Activated CD8-positive, alpha-beta memory T cell treated with anti-CD3 and anti-CD28 coated beads for 48 hours (primary cell): ENCODE measurements at places on chromosomes 3 and 15.

GRCh38 chr3:147153830-147154539, 252.4 kb downstream of the ZIC4 start:
- no peak for DNase-seq

DNA sequence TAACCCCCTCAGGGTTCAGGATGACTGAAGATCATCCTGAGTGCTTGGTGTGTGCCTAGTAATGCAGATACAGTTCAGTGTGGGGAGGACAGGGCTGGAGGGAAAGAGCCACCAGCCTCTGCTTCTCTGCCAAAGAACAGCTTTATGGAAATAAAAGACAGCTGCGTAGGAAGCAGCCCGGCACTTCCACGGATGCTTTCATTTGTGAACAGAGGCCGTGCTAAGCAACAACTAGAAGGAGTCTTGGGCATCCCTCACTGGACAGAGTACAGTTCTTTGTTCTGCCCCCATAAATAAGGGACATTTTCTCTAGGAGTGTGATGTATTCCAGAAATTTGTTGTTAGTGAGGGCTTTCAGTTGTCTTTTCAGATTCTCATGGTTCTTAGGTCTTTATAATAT, 194.8 kb upstream of the RGMA start:
- DNase-seq: no peak

GRCh38 chr15:25543196-25543595, 104.4 kb upstream of the UBE3A start:
- no peak for DNase-seq

DNA sequence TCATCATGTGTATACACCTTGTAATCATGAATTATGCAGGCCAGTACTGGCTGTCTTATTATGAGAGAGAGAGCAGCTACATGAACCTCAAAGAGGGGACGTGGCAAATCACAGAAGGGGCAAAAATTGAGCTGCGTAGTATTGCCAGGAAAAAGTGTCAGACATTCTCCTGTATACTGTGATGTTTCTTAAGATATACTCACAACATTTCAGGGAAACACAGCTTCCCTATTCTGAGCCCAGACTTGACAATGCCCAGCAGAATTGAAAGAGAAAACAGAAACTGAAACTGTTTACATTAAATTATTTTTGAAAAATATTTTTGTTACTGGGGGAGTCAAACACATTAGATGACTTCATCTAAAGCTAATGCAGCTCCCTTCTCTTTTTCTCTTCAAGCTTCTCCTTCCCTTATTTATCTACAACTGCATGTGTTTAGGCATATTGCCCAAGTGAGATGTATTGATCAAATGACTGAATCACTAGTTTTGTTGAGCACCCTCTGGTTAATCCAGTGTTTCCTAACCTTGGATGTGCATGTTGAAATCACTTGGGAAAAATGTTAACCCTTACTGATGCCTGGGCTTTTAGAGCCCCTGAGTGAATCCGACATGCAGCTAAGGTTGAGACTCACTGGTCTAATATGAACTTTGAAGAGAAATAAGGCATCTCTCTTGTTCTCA, 39.5 kb downstream of the CADPS start:
- DNase-seq: no peak

DNA sequence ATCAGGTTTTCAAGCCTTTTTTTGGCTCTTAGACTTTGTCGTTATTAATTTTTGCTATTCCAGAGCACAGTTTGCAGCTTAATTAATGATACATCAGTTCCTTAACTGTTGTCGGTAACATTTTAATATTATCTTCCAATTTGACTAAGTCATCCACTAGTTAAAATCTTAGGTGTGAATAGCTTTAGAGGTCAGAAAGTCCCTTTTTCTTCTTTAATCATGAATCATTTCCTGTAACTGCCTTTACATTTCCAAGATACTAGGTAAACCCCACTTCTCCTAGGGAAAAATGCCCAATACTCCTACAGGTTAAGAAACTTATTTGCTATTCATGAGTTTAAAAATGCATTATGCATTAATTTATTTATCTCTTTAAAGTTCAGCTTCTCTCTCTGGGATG, 260.9 kb upstream of the CFAP20DC start:
- DNase-seq: no peak

GRCh38 chr3:128424508-128425069, 42.1 kb downstream of the DNAJB8 start:
- DNase-seq: no peak

DNA sequence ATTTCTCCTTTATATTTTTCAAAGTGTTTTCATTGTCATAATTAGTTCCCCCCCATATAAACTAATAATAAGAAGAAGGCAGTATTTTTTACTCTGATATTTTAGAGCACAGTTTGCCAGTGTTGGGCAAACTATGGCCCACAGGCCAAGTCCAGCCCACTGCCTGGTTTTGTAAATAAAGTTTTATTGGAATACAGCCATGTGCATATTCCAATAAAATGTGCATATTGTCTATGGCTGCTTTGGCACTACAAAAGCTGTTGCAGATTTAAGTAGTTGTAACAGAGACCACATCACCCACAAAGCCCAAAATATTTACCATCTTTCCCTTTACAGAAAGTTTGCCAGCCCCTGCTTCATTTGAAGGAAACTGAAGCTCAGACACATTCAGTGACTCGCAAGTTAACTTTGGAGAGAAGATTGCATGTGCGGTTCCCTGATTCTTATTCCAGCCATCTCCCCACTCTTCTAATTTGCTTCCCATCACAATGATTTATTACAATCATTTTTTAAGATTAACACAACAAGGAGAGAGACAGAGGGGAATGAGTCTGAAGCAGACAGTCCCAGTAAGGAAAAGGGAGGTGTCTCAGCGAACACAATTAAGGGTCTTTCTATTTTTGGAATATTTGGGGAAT, 48.9 kb downstream of the RFTN1 start:
- DNase-seq: no peak

DNA sequence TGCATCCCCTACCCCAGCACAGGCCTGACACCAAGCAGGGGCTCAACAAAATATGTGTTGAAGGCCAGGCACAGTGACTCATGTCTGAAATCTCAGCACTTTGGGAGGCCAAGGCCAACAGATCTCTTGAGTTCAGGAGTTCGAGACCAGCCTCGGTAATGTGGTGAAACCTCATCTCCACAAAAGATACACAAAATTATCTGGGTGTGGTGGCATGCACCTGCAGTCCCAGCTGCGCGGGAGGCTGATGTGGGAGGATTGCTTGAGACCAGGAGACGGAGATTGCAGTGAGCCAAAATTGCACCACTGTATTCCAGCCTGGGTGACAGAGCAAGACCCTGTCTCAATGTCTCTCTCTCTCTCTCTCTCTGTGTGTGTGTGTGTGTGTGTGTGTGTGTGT, 30.7 kb upstream of the CYP11A1 start:
- no peak for DNase-seq

- no peak for DNase-seq
Measured at GRCh38 chr3:71087143-71088018, 496.1 kb downstream of the FOXP1 start.

DNA sequence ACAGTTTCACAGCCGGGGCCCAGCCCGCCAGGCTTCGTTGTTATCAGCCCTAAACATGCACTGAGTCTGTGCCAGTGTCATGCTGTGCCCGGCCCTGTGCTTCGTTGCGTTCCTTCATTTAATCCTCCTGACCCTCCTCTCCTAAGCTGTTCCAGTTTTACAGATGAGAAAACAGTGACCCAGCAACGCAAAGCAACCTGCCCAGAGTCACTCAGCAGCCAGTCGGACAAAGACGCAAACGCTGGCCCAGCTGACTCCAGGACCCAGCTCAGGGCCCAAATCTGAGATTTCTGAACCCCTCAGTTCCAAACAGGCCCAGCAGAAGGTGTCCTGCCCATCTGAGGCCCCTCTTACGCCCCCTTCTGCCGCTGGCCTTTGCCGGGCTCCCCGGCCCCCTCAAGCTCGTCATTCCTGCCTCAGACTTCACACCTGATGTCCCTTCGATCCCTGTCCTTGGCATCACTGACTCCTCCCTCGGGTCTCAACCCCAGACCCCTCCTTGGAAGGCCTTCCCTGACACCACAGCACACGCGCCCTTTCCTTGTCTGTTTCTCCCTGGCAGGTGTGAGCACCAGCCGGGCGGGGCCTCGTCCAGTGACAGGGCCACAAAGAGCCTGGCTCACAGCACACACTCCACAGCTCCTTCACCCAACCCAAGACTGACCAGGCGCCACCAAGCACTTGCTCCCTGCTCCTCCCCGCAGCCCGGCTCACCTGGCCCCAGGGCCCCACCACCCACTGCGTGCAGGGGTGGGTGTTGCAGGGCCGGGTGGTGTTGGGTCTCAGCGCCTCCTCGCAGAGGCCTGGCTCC, 48.1 kb downstream of the ADAMTS7 start:
- DNase-seq: no peak

DNA sequence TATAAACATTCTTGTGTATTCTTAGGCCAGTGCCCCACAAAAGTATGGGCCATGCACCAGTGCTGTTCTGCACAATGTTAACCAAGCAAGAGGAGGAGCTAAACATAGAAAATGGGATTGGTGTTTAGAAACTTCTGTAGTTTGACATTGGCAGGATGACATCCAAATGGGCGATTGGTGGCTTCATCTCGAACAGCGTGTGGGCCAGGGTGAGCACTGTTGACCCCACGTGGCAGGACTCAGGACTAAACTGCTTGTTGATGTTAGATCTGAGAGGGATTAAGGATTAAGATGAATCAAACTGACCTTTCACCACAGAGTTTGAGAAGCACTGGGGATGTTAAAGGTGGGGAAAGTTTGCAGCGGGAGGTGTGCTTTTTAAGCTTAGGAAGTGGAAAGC, 31.9 kb downstream of the ZNF710 start:
- no peak for DNase-seq

GRCh38 chr3:171791692-171792076, 18.6 kb downstream of the PLD1 start:
- DNase-seq: no peak

GRCh38 chr15:99132634-99133287, 27.9 kb downstream of the SYNM start:
- no peak for DNase-seq

- no peak for DNase-seq
Measured at GRCh38 chr15:78536134-78536533, 4.1 kb upstream of the PSMA4 start.

GRCh38 chr3:129794311-129795185, 99.0 kb downstream of the TMCC1 start:
- DNase-seq: no peak

DNA sequence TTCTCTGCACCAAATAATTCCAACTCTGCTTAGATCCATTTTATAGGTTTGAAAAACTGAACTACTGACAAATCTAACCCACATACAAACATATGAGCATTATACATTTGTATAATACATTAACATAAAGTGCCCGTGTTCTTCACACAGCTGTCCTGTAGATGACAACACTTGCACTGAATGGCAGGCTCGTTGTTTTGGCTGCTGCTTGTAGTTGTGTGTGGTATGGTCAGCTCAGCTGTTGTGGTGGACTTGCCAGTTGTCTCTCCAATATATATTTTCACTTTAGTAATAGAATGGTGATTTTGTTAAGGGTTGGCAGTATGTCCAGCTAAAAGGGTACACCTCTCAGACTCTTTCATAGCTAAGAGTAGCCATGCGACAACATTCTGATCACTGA, 30.5 kb downstream of the CHST2 start:
- DNase-seq: no peak

DNA sequence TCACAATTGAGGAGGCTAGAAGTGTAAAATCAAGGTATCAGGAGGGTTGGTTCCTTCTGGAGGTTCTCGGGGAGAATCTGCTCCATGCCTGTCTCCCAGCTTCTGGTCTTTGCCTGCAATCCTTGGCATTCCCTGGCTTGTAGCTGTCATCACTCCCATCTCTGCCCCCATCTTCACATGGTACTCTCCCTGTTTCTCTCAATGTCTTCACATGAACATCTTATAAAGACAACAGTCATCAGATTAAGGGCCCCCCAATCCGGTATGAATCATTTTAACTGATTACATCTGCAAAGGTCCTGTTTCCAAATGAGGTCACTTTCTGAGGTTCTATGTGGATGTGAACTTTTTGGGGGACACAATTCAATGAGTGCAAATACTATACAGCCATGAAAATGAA, 113.0 kb upstream of the GALNT15 start:
- DNase-seq: no peak

DNA sequence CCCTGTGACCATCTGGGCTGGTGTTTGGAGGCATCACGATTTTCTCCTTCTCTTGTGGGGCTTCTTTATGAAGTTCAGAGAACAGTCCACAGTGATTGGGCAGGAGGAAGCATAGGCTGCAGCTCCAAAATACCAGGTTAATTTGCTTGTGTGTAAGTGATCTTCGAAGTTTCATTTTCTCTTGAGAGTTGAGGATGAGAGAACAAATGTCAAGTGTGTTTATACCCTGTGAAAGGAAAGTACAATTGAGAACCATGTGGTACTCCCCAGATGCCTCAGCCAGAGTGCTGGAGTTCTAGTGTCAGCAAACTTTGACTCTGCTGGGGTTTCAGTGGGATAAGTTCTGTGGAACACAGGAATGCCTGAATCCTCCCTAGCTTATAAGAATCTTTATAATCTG, 357.1 kb upstream of the CFAP20DC start:
- DNase-seq: no peak

DNA sequence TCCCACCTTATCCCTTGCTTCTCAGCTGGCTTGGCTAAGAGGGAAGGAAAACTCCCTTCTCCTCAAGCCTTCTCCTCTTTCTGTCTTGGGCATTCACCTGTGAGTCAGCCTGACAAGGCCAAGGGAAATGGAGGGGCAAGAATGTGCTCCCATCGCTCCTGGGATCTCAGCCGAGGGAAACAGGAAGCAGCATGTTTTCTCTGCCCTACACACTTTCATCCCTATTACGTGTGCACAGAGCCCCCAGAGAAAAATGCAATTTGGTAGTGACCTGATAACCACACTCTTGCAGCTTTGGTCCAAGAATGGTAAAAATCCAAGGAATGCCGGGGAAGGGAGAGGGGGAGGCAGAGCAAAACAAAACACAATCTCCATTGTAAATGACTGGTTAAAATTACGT, 32.9 kb upstream of the MTMR10 start:
- DNase-seq: no peak

DNA sequence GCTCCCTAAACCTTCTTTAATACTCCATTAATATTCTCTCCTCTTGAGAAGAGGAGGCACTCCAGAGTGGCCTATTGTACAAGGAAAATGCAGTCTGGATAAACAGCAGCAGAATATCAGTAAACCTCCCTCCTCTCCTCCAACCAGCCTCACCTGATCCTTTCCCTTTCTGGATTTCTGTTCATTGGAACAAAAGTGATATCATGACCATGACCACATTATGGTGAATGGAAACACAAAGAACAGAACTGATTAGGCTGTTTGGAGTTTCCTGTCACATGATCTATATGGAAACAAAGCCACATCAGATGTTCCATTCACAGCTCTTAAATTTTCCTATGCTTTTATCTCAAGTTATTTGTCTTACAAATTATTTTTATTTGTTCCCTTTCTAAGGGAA, 14.6 kb downstream of the C2CD4B start:
- DNase-seq: no peak

GRCh38 chr3:84440291-84440690, 518.5 kb upstream of the CADM2 start:
- no peak for DNase-seq

- DNase-seq: no peak
Measured at GRCh38 chr3:30407651-30408050, 198.8 kb upstream of the TGFBR2 start.

GRCh38 chr3:95297581-95297980, 1234.7 kb downstream of the NSUN3 start:
- no peak for DNase-seq
